Hematopoietic multipotent progenitor cell treated with erythropoietin and hydrocortisone succinate and interleukin-3 and kit ligand, for 15 days (in vitro differentiated cells): ENCODE measurements at places on chromosomes 12 and 14.

DNA sequence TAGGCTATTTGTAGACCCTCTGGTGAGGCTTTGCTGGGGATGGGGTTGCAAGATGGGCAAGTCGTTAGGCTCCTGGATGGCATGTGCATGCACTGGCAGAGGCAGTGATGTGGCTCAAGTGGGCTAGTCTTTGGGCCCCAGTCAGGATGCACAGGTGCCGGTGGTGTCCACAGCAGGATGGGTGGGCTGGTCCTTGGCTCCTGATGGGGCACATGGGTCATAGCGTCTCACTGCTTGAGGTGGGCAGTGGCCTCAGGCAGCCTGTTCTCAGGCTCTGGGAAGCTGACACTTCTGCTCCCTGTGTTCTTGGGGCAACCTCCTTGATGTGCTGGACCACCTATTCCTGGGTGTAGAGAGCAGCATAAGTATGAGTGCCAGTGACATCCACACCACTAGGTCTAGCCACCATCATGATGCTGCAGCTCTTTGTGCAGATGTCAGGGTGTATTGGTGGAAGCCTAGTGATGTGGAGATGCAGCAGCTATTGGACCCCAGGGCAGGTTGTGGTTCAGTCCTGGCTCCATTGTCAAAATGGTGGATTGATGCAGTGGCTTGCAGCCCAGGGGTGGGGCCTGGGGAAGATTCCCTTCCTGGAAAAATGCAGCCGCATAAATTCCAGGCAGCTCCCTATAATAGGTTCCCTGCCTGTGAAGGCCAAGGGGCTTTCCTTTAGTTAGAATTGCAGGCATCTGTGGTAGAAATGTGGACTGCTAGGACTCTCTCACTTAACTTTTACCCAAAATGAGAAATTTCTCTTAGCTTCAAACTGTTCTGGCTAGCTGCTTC lies 742.5 kb upstream of the MDGA2 start:
- DNase-seq, result no peak

GRCh38 chr12:122944605-122945592 lies 21.4 kb downstream of the ABCB9 start:
- DNase-seq, result no peak

DNA sequence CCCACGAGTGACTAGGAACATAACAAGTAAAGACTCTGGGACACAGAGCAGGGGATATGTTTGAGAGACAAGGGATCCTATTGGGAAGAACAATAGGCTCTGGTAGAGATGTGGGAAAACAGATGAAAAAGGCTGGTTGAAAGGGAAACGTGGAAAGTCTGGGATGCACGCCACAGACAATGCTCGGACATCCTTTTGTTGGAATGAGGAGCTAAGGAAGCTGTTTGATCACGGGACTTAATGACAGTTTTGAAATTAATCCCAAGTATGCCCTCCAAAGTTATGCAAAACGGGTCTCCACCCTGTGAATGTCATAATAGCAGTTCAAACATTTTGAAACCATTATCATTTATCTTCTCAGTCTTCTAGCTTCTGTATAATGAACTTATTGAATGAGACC lies 31.7 kb upstream of the ANO2 start:
- DNase-seq, result no peak

GRCh38 chr14:94483729-94484275 lies 7.8 kb upstream of the SERPINA9 start:
- DNase-seq, result no peak

DNA sequence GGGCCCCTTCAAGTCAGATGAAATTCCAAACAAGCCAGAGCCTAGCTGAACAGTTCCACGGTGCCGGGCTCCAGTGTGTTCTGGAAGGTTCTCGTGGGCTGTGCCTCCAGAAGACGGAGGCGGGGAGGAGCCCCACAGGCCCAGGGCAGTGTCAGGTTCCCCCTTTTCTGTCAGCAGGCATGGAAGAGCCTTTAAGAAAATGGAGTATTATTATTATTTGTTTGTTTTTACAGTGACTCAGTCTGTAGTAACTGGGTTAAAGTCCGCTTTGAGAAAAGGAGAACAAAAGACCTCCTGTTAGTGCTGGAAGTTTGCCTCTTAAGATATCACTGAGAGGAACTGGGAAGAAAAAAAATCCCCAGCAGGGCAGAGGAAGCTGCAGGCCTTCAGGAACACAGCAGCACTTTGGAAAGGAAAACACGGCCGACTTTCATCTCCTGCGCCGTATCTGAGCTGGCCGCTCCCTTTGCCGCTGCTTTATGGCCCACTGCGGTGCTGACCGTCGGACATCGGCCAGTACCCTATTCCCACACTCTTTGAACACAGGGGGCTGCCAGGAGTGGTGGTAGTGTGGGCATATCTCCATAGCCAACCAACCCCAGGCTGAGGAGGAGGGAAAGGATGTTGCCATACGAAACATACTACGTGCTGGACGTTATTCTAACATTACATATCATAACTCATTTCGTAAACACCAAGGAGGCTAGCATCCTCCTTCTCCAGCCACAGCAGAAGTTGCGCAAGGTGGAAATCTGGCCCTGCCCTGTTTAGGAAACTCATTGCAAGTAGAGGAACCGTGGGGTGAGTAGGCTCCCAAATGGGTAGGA lies 194.0 kb downstream of the ZFP36L1 start:
- DNase-seq, result no peak

DNA sequence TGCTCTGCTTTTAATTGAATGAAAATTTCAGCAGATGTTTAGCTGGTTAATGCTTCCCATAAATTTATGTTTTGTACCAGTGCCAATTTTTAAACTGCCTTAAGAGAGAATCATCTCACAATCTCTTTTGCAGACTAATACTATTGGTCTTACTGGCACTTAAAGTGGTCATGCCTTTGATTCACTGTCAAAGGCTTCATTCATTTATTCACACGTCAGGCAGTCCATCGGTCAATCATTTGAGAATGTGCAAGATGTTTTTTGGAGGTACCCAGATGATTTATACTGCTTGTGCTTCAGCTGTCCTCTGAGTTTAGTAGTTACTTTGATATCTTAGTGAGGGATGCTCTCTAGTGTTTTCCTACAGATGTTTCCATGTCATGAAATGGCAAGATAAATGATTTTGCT lies 83.4 kb downstream of the NAV3 start:
- no peak for DNase-seq

DNA sequence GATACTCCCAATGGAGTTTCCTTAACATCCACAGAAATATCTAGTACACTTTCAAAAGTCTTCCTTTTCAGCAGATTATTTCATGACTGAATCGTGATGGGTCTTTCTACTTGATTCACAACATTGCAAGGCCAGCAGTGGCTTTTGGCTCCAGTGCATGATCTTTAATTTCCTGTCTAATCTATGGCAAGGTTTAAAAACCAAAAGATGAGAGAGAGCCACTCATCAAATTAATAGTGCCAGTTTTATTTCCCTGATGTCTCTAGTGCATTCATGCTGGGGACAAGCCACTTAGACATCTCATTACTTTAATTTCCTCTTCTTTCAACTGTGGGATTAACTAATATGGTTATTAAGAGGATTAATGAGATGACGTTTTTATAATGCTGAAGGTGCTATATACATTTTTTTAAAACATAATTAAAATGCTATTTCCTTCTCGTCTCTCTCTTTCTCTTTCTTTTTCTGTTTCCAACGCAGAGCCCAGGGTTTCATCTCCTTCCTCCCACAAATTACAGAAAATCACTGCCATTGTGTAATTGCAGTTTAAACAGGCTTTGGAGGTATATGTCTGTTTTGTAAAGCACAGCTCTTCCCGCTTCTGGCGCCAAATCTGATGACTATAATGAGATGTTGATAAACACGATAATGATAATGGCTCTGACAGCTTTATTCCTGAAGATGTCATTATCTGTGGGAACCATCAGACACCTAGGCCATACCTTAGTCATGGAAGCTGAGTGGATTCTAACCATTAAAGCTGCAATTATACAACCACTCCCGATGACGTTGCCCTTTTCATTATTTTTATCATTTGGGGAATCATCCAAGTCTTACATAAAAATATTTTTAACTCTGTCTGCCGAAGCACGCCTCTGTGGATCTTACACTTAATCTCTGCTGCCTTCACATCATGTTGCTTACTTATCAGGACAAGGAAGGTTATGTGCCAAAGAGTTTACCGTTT lies 103.1 kb upstream of the PPM1H start:
- no peak for DNase-seq

- no peak for DNase-seq
Observed at GRCh38 chr12:27781680-27782079, 1.6 kb upstream of the MANSC4 start.

DNA sequence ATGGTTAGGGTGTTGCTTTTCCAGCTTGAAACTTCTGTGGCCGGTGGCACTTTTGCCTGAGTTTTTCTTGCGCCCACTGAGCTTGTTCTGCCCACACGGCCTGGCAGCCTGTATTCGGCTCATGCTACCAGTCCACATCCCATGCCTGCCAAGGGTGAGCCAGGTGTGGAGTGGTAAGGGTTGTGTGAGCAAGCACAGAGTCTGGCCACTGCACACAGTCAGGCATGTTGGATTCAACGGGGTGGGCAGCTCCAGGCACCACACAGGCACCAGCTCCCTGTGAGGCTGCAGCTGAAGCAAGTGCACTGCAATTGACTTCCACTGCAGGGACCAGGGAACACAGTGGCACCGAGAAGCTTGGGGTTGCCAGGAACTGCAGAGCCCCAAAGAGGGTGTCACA lies 18.8 kb upstream of the NTS start:
- DNase-seq, result no peak

DNA sequence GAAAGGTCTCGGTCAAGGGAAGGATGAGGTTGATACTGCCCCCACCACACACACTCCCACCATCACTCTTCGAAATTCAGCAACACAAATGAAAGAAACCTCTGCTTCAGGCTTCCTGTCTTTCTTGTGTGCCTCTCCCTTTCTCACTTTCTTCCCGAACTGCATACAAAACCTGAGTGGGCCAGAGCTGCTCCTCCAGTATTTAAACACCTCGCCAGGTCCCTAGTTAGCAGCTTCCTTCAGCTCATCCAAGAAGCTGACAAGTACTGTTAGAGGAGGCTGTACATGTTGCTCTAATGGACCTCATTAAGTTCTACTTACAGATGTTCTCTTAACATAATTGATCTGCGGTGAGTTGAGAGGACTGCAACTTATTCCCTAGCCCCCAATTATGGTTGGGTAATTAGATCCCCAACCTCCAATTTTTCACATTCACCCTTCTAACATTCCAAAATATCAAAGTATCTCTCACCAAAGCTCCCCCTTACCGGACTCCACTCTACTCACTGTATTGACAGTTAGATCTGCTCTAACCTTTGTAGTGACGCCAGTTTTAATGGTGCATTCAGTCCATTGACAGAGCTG lies 4.1 kb upstream of the LMO3 start:
- no peak for DNase-seq

DNA sequence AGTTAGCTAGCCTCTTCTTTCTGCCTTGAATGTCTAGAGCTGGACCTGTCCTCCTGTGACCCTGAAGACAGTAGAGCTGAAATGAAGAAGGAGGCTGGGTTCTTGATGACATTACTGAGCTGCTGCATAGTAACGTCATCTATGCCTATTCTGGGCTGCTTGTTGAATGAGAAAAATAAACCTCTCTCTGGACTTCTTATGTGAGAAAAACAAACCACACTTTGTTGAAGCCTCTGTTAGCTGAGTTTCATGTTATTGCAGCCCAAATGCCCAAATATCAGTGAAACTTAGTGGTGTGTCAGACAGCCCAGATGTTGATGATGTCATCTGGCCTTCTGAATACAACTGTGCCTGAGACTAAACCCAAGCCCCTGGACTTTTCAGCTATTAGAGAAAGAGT lies 67.0 kb upstream of the MAX start:
- no peak for DNase-seq

GRCh38 chr14:104281768-104282301 lies 143.4 kb downstream of the KIF26A start:
- no peak for DNase-seq

DNA sequence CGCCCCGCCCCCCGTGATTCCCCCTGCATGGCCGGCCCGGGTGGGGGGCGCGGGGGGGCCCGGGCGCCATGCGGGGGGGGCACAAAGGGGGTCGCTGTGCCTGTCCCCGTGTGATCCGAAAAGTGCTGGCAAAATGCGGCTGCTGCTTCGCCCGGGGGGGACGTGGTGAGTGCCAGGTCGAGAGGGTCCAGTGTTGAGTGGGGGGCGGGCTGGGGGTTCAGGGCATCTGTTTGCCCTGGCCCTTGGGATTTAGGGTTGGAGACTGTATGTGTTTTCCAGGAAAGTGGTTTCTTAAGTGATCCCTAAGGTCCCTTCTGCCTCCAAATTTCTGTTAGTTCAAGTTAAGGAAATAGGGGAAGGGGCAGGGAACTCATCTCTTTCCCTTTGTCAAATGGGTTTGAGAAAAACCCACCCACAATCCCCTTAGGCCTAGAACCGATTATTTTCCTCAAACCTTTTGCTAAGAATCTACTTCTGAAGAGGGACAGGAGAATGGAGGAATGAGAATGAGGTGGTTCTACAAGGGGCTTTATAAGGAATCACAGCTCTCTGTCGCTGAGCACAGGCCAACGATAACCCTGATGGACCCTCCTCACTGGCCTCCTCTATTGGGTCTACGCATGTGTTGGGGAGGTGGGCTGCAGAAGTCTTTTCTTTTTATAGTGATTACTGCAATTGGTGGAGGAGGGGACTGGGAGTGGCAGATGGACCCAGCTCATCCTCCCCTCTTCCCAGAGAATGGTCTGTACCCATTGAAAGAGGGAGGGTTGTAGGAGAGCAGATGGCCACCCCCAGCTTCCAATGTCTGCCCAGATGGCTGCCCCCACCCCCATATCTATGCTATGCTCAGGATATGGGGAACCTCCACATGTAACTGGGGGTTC lies 834 bp downstream of the ARHGEF25 start:
- no peak for DNase-seq

DNA sequence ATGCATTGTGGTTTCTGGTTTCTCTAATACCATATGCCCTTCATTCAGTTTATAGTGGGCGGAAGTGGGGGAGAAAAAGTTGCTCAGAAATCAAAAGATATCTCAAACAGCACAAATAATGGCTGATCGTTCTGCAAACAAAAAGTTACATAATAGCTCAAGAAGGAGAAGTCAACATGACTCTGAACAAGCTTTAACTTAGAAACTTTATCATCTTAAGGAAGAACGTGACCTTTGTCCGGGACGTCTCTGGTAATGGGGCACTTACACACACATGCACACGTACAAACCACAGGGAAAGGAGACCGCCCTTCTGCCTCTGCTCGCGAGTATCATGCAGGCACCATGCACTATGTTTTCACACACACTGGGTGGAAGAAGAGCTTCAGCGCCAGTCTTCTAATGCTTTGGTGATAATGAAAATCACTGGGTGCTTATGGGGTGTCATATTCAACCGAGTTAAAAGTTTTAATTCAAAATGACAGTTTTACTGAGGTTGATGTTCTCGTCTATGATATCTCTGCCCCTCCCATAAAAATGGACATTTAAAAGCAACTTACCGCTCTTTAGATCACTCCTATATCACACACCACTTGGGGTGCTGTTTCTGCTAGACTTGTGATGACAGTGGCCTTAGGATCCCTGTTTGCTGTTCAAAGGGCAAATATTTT lies 4.7 kb downstream of the FOS start:
- peak; percentile 57 for DNase-seq

DNA sequence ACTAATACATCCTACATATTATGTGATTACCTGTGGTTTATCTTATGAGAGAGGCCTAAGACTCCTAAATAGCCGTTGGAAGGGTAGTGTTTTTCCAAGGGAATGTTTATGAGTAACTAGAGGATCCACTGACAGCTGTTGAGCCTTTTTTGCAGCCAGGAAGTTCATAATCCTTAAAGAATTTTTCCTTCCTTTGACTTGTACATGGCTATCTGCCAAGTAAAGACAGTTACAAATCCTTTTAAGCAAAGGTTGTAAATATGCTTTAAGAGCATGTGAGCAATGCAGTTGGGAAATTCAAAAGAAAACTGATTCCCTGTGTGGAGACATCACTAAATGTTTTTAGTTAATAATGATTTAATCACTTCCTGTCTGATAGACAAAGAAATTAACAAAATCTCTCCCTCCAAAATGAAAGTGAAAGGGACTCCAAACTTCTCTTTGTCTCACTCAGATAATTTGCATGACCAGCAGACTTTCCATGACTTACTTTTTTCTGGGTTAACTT lies 333.8 kb downstream of the PDZRN4 start:
- peak; percentile 38 for DNase-seq
